ENCODE measurements at places on chromosomes 4 and X. TPM values are rescaled to one million over a fixed set of nuclear protein-coding genes. Genes with fewer than 3 reads are reported as not detected.

The FGFR3 gene
- total RNA-seq = 37.6 TPM

GRCh38 chr4:155966731-155967395 lies 13.2 kb upstream of the CTSO start:
- H3K27me3 ChIP-seq = no peaks in the 10 kb centered on the region
- H3K4me3 ChIP-seq = no peak overlapping the region
- H3K4me1 ChIP-seq = peaks cover 15% of the 10 kb centered on the region
- no peak for DNase-seq

DNA sequence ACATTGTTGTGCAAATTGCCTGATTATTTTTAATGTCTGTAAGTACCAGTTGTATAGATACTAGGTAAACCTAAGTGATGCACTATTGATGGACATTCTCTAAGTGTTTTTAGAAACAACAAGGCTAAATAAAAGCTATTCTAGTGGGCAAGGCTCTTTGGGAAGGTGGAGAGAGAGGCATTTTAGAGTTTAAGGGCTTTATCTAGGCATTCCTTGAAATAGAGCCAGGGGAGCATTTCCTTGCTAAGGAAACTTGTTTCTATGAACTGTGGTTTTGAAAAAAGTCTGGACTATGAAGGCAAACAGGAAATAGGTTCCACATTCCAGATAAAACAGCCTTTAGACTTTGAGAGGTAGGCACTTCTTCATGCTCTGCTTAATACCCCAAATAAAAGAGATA lies 23.8 kb downstream of the BMX start:
- peaks cover 6% of the 10 kb centered on the region for H3K27me3 ChIP-seq
- no peak overlapping the region for H3K4me3 ChIP-seq
- H3K36me3 ChIP-seq = no peaks in the 10 kb centered on the region
- no peak for DNase-seq

The FGF5 gene
- 0.07 TPM for total RNA-seq

- H3K27me3 ChIP-seq = peaks cover 14% of the 10 kb centered on the region
- no peak overlapping the region for H3K27ac ChIP-seq
- no peak for DNase-seq
- H3K4me3 ChIP-seq = no peak overlapping the region
- H3K36me3 ChIP-seq = no peaks in the 10 kb centered on the region
These were observed 8.1 kb downstream of the ETDB start for GRCh38 chrX:135112096-135112729.

- H3K36me3 ChIP-seq = peaks cover 15% of the 10 kb centered on the region
- no peaks in the 10 kb centered on the region for H3K27me3 ChIP-seq
These were observed 229.2 kb upstream of the INTU start for GRCh38 chr4:127403471-127404084.

The MAD2L1 gene
- total RNA-seq = 18.9 TPM

DNA sequence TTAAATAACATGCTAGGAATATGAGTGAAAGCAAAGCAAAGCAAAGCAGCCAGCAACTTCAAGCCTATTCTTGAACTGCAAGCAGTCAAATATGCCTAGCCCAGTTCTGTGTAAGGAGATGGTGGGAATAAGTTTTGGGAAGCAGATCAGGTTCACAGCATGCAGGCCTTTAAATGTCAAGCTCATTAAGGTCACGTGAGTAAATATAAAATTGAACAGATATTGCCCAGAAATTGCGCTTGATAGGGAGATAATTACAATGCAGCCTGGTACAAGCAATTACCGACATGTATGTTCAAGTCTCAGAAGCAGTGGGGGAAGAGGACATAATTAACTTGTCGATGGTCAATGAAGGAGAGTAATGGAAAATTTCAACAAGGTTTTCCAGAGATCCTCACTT lies 6.0 kb downstream of the GNPDA2 start:
- no peaks in the 10 kb centered on the region for H3K27me3 ChIP-seq
- H3K4me3 ChIP-seq = no peak overlapping the region
- no peak overlapping the region for H3K27ac ChIP-seq
- no peaks in the 10 kb centered on the region for H3K36me3 ChIP-seq
- DNase-seq = no peak

The SLC26A1 gene
- 0.38 TPM for total RNA-seq

GRCh38 chr4:112860830-112861690 lies 188.4 kb upstream of the ANK2 start:
- H3K27me3 ChIP-seq = no peaks in the 10 kb centered on the region
- H3K4me3 ChIP-seq = no peak overlapping the region
- DNase-seq = no peak
- H3K4me1 ChIP-seq = peaks cover 27% of the 10 kb centered on the region
- no peaks in the 10 kb centered on the region for H3K36me3 ChIP-seq

All from mesothelial cell of epicardium (in vitro differentiated cells).